ENCODE measurements at places on chromosomes 6 and 20. TPM values are rescaled to one million over a fixed set of nuclear protein-coding genes. Genes with fewer than 3 reads are reported as not detected.

Gene TGM2
- 0.72 TPM for total RNA-seq

DNA sequence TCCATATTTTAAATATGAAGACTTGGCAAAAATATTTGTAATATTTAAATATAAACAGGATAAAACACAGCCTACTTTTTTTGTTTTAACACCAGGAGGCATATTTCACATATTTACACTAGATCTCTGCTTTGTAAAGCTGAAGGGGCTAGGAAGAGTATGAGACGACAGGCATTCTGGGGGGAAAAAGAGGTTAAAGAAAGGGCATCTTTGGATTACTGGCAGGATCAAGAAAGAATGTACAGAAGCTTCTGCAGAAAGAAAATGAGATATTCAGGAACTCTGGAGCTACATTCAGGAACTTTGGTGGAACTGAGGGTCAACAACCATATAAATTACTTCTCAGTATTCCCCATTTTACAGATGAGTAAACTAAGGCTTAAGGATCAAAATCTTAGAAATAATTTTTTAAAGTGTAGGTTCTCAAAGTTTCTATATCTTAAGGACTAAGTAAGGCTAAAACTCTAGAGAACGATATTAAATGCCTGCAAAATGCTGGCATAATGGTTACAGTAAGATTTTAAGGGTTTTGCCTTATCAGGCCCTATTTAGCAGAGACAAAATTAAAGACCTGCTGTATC lies 156.5 kb downstream of the CDK19 start:
- no peak overlapping the region for H3K4me3 ChIP-seq
- peaks cover 33% of the 10 kb centered on the region for H3K4me1 ChIP-seq
- H3K27me3 ChIP-seq = no peaks in the 10 kb centered on the region
- no peak overlapping the region for H3K27ac ChIP-seq
- DNase-seq = no peak

Gene LY6G6D
- not detected for total RNA-seq

GRCh38 chr6:139250296-139251044 lies 41.3 kb downstream of the TXLNB start:
- peak; percentile 21 for DNase-seq
- H3K36me3 ChIP-seq = no peaks in the 10 kb centered on the region
- no peak overlapping the region for H3K4me3 ChIP-seq

GRCh38 chr6:2940010-2940850 lies 31.1 kb downstream of the SERPINB6 start:
- H3K27ac ChIP-seq = no peak overlapping the region
- no peak overlapping the region for H3K4me3 ChIP-seq
- H3K36me3 ChIP-seq = peaks cover 1% of the 10 kb centered on the region
- no peaks in the 10 kb centered on the region for H3K27me3 ChIP-seq
- H3K4me1 ChIP-seq = peaks cover 21% of the 10 kb centered on the region
- no peak for DNase-seq
